ENCODE measurements at places on chromosomes 5 and 9. TPM values are rescaled to one million over a fixed set of nuclear protein-coding genes. Genes with fewer than 3 reads are reported as not detected.
A peak's percentile ranks its signal among the peaks of the same experiment; 100 is the strongest.

DNA sequence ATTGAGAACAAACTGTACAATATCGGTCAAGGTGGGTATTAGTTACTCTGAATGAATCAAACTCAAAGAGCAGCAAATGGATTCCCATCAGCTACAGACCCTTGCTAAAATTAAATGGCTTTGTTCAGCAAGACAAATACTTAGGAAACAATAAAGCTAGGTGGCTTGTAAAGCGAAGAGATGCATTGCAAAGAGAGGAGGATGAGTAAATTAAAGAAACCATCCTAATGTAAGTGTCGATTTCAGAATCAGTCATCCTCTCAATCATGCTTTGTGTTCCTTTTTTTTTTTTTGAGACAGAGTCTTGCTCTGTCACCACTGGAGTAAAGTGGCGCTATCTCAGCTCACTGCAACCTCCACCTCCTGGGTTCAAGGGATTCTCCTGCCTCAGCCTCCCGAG lies 359.2 kb upstream of the ZNF462 start:
- no peak for DNase-seq

GRCh38 chr5:101418713-101419118 lies 515.6 kb upstream of the ST8SIA4 start:
- DNase-seq = no peak

The NOXA1 gene
- total RNA-seq = 0.17 TPM

DNA sequence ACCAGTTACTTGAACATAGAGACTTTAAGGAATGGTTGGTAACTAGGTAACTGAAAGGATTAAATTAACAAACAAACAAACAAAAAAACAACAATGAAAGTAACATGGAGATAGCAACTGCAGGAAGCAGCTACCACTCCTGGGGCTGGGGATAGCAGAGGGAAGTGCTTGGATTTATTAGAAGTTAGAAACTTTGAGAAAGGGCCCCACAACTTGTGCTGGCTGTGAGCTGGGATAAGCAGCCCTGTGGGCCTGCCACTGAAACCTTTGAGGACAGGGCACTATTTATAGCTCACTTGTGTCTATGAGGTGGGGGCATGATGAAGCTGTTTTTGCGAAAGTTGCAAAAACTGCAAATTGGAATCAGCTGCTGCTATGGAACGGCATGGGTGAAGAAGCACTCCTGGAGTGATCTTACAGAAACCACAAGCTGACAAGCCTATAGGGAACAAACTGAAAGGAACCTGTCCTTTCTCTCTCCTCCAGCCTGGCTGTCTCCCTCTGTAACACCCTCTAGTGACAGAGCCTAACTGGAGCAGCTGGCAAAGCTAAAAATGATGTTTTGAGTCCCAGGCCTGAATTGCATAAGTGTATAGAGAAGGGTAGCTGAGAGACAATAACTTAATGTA lies 91.4 kb upstream of the RANBP6 start:
- DNase-seq = peak; percentile 65

GRCh38 chr5:82413302-82414040 lies 135.3 kb upstream of the RPS23 start:
- DNase-seq = peak; percentile 95

Data from LHCN-M2 (cell line).